Smooth muscle cell of the pulmonary artery (primary cell): ENCODE measurements at places on chromosomes 7 and 10. TPM values are rescaled to one million over a fixed set of nuclear protein-coding genes. Genes with fewer than 3 reads are reported as not detected.

Gene TBXAS1
- total RNA-seq: 1.1 and 2.1 TPM in 2 replicates

Gene OR13A1
- not detected in 2 replicates for total RNA-seq

Gene GNAT3
- total RNA-seq: not detected in 2 replicates

Gene APBB1IP
- 0.13 and 0.26 TPM in 2 replicates for total RNA-seq
